ENCODE measurements at places on chromosomes 16 and 17.

- no peak for DNase-seq
Measured at GRCh38 chr16:64679976-64680690, 441.7 kb downstream of the CDH11 start.

DNA sequence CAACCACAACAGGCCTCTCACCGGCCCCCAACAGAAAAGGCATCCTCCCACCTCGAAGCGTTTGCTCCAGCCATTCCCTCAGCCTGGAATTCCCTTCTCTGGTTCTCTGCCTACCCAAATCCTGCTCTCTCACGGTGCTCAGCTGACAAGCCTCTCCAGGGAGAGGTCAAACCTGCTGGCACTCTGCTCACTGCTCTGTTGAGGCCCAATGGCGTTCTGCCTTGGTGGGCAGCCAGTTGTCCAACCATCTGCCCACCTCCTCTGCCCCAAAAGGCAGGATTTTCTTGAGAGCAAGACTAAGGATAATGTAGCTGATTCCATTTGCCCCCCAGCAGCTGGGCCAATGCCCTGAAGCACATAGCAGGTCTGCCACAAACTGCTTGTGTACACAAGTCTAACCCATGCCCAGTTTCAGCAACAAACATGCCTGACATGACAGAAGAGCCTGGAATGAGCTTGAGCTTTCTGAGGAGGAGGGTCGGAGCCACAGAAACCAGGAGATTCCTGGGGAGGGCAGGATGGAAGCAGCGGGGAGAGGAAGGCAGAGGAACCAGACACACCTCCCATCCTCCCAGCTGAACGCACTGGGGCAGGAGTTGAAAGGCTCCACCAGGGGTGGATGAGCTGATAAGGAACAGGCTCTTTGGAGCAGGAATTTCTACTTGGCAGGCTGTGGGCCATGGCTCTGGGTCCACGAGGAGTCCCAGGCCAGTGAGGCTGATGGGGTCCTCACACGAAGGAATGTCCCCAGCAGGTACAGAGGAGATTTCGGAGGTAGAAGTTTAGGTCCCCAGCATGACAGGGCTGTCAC lies 23.9 kb downstream of the ARHGAP27 start:
- peak; percentile 83 for DNase-seq

- no peak for DNase-seq
Measured at GRCh38 chr17:37719866-37720265, 25.0 kb downstream of the HNF1B start.

DNA sequence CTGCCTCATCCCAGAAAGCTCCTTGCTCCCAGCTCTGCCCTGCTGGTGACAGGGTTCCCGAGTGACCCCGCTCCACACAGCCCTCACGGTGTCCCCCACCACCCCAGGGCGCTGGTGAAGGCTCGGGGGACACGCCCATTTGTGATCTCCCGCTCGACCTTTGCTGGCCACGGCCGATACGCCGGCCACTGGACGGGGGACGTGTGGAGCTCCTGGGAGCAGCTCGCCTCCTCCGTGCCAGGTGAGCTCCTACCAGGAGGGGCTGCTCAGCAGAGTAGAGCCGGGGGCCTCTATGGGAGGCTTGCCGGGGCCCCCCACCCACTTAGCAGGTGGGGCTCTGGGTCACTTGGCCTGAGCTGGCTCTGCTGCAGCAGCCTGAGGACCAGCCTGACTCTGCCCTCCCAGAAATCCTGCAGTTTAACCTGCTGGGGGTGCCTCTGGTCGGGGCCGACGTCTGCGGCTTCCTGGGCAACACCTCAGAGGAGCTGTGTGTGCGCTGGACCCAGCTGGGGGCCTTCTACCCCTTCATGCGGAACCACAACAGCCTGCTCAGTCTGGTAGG lies 11.2 kb downstream of the GAA start:
- no peak for DNase-seq

DNA sequence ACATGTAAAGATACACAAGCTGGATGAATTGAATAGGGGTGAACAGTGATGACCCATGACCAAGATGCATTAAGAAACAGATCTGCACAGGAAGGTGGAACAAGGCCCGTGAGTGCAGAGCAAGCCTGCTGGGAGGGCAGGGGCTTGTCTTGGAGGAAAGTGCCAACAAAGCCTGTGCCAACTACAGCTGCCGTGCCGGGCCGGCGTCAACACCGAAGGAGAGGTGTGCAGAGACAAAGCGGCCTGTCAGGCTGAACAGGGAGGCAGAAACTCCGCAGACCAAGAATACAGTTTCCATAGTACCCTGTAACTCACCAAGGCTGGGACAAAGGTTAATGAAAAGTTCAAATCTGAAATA lies 46.7 kb downstream of the ANKRD11 start:
- DNase-seq, result no peak

GRCh38 chr16:82456683-82457082 lies 170.1 kb upstream of the CDH13 start:
- DNase-seq, result peak; percentile 81

GRCh38 chr17:64192589-64192988 lies 62.6 kb upstream of the ERN1 start:
- DNase-seq, result no peak

- DNase-seq, result peak; percentile 88
Measured at GRCh38 chr16:57373117-57373947, 1.0 kb downstream of the CX3CL1 start.

DNA sequence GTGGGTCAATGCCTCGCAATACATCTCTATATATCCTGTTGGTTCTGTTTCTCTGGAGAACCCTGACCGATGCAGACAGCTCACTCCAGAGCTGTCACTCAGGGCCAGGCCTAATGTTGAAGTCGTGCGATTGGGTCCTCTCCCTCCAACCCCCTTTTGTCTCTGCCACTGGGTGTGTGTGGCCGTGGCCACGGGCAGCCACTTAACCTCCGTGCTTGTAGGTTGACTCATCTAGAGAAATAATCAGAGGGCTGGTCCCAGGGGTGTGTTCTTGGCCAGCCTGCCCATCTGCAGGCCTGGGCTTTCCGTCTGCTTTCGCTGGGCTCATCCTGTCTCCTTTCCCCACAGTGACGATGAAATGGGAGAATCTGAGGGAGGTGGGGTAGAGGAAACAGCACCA lies 7.4 kb downstream of the ADAD2 start:
- no peak for DNase-seq

- no peak for DNase-seq
Measured at GRCh38 chr17:45314741-45315647, 1.8 kb downstream of the MAP3K14 start.

GRCh38 chr16:84617041-84617790 lies 662 bp downstream of the COTL1 start:
- peak; percentile 65 for DNase-seq

DNA sequence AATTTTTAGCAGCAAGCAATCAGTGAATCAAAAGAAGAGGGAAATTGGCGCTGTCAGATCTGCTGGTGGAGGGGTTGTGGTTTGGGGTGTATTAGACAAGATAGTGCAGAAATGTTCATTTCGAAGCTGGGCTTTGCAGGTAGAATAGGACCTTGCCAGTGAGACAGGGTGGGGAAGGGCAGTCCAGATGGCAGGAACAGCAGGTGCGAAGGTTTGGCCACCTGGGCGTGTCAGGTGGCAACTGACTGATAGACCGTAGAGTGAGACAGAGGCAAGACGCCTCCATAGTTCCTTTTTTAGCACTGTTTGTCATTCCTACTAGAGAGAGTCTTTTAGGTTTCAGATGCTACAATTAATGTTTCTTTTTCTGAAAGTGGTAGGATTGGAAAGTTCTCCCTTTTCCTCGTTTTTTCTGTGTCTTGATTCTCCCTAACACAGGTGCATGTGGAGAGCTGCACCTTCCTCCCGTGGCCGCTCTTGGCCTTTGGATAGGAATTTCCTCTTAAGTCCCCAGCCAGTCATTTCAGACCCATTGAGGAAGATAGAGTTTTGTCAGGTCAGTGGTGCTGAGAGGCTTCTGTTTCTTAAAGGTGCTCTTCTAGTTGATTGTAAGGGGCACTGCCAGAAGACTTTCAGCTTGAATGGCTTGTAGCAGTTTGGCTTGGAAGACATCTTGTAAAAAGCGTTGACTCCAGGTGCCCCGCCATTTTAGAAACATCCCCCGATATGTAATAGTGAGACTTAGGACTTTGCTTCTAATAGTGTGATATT lies 315.6 kb downstream of the SNX29 start:
- DNase-seq, result no peak

GRCh38 chr16:47848421-47849109 lies 307.2 kb downstream of the ABCC12 start:
- peak; percentile 60 for DNase-seq
